Central memory CD8-positive, alpha-beta T cell (primary cell): ENCODE measurements at places on chromosomes 11 and 22.

DNA sequence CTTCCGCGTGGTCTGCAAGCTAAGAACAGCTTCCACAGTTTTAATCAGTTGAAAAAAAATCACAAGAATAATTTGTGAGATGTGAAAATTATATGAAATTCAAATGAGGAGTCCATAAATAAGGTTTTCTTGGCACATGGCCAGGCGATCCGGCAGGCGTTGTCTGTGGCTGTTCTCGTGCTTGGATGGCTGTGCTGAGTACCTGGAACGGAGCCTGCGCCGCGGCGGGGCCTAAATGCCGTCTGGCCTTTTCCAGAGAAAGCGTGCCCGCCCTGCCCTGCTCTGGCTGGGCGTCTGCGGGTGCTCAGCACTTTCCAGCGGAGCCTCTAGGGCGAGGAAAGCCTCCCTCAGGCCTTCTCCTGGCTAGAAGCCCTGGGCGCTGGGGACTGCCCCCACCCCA lies 41.8 kb downstream of the OSBPL5 start:
- peaks cover 18% of the 10 kb centered on the region for H3K36me3 ChIP-seq
- DNase-seq, result no peak
- no peak overlapping the region for H3K4me3 ChIP-seq
- no peaks in the 10 kb centered on the region for H3K4me1 ChIP-seq
- no peaks in the 10 kb centered on the region for H3K27me3 ChIP-seq

DNA sequence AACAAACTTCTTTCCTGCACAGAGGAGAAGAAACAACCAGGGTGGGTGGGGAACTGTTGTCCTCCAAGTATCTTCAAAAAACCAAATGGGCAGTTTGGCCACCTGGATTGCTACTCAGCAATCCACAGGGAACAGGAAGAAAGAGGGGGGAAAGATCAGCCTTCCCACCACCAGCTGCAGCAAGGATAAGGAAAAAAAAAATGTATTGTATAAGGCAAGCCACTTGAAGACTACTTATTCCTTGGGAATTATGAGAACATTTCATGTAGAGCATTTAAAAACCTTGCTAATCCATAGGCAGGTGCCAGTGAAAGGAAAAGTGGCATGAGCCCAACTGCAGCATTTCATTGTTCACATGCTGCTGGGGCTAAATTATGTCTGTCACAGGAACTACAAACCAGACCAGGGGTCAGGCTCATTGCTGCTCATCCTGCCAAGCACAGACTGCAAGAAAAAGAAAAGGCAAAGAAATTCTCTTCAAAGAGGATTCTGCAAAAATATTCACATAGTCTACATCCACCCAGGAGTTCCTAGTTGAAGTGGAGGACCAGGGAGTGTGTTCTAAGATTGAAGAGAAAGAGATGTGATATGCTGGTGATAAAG lies 2.2 kb downstream of the RAB30 start:
- DNase-seq, result no peak
- H3K36me3 ChIP-seq, result peaks cover 7% of the 10 kb centered on the region
- peak overlapping the region; percentile 19 for H3K27ac ChIP-seq
- no peaks in the 10 kb centered on the region for H3K27me3 ChIP-seq
- peaks cover 20% of the 10 kb centered on the region for H3K4me1 ChIP-seq

DNA sequence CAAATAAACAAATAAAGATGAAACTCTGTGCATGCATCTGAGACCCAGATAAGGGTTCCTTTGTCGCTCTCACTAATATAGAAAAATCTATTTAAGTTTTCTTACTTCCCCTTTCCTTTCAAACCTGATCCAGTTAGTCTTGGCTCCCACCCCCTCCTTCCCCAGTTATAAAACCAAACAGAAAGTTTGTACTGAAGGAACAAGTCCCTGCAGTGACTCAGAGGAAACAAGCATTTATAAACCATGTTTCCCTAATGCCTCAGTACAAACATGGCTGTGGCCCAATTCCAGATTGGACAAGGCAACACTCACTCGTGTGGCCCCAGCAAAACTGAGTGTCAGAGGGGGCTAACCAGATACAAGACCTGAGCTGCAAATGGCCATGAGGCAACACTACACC lies 65.5 kb upstream of the ARHGAP20 start:
- H3K36me3 ChIP-seq, result no peaks in the 10 kb centered on the region
- H3K27me3 ChIP-seq, result no peaks in the 10 kb centered on the region
- no peak overlapping the region for H3K4me3 ChIP-seq
- H3K27ac ChIP-seq, result no peak overlapping the region
- no peak for DNase-seq

- H3K4me1 ChIP-seq, result no peaks in the 10 kb centered on the region
- no peaks in the 10 kb centered on the region for H3K36me3 ChIP-seq
- DNase-seq, result no peak
- no peak overlapping the region for H3K4me3 ChIP-seq
These were observed 110.9 kb upstream of the B3GAT1 start for GRCh38 chr11:134522782-134523570.

GRCh38 chr22:48925450-48925849 lies 902.2 kb downstream of the BRD1 start:
- H3K36me3 ChIP-seq, result peaks cover 2% of the 10 kb centered on the region
- no peak overlapping the region for H3K27ac ChIP-seq
- no peak overlapping the region for H3K4me3 ChIP-seq
- H3K4me1 ChIP-seq, result no peaks in the 10 kb centered on the region

- peaks cover 12% of the 10 kb centered on the region for H3K4me1 ChIP-seq
- no peak for DNase-seq
- peaks cover 22% of the 10 kb centered on the region for H3K27me3 ChIP-seq
- no peak overlapping the region for H3K27ac ChIP-seq
- peaks cover 9% of the 10 kb centered on the region for H3K36me3 ChIP-seq
- H3K4me3 ChIP-seq, result no peak overlapping the region
These were observed 70.9 kb upstream of the UBASH3B start for GRCh38 chr11:122584670-122585069.

GRCh38 chr11:10310301-10310841 lies 5.5 kb downstream of the ADM start:
- no peak overlapping the region for H3K27ac ChIP-seq
- peaks cover 4% of the 10 kb centered on the region for H3K36me3 ChIP-seq
- no peak for DNase-seq
- H3K4me1 ChIP-seq, result peaks cover 31% of the 10 kb centered on the region
- H3K4me3 ChIP-seq, result no peak overlapping the region

GRCh38 chr11:29676993-29677392 lies 339.8 kb downstream of the KCNA4 start:
- H3K27me3 ChIP-seq, result no peaks in the 10 kb centered on the region
- no peaks in the 10 kb centered on the region for H3K36me3 ChIP-seq
- no peak for DNase-seq

GRCh38 chr11:61671527-61671926 lies 8.7 kb upstream of the DAGLA start:
- no peak overlapping the region for H3K27ac ChIP-seq
- no peak for DNase-seq
- no peaks in the 10 kb centered on the region for H3K36me3 ChIP-seq
- H3K27me3 ChIP-seq, result peaks cover 54% of the 10 kb centered on the region

DNA sequence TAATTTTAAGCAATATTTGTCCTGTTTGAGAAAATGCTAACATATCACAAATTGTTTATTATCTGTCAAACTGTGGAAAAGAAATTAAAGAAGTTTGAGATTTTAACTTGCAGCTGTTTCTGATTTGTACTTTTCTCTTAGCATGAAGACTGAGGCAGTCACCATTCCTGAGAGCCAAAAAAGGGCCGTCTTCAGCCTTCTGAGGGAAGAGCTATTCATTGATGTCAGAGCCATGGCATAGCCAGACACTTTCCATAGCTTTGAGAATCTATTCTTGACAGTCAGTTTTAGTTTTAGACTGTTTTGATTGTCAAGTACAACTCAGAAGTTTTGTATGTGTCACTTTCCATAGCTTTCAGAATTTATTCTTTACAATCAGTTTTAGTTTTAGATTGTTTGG lies 32.1 kb downstream of the YAP1 start:
- DNase-seq, result no peak
- no peak overlapping the region for H3K27ac ChIP-seq
- peaks cover 57% of the 10 kb centered on the region for H3K27me3 ChIP-seq
- H3K4me3 ChIP-seq, result no peak overlapping the region
- no peaks in the 10 kb centered on the region for H3K4me1 ChIP-seq

DNA sequence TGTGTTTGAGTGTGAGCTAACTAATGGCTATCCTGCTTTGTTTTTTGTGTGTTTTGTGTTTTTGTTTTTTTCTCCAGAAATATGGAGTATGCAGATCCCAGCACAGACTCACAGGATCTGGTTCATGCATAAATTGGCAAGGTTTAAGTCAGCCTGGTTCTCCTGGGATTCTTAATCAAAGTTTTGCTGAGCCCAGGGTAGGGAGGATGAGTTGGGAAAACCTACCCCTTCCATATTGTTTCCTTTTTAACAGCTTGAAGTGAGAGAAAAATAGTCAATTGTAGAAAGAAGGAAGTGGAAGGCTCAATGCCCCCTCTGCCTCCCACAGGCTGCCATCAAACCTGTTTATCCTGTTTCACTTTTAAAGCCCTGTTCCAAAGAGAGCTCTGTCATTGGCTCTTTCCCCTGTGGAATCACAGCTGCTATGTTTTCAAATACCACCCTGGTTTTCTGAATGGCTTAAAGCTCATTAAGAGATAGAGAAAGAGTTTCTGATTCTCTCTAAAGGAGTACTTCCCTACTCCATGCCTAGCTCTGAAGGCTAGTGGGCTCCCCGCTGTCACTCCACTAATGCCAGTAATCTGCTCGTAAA lies 23.4 kb upstream of the CADM1 start:
- no peaks in the 10 kb centered on the region for H3K4me1 ChIP-seq
- H3K36me3 ChIP-seq, result no peaks in the 10 kb centered on the region
- H3K27ac ChIP-seq, result no peak overlapping the region
- peaks cover 34% of the 10 kb centered on the region for H3K27me3 ChIP-seq

DNA sequence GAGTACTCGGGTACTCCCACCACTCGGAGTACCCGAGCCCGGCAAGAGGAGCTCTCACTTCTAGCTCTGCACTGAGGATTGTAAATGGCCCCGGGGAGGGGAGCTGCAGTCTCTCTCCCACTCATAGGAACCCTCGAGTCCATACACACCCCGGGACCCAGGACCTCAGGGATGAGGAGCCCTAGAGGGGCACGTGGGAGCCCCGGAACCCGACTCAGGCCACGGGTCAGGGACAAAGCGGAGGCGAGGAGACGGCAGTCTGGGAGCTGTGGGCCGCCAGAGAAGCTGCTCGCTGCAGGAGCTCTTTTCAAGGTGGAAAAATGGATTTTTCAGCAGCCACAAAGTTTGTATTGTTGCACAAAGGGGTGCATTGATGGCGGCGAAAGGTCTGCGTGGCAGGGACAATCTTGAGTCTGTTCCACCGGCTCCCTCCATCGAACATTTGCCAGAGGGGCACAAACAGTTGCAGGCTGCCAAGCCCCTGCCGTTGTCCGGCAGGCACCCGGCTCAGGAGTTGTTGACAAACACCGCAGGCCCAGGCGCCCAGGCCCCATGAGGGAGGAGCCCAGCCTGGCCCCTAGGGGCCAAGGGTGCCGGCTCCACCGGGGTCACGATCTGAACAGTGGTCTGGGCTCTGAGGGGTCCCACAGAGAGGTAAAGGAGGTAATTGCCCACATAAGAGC lies 5.7 kb upstream of the FLI1 start:
- H3K36me3 ChIP-seq, result peaks cover 17% of the 10 kb centered on the region
- peaks cover 46% of the 10 kb centered on the region for H3K4me1 ChIP-seq
- H3K4me3 ChIP-seq, result peak overlapping the region; percentile 73
- no peak overlapping the region for H3K27ac ChIP-seq
- peaks cover 51% of the 10 kb centered on the region for H3K27me3 ChIP-seq

GRCh38 chr11:73645972-73646631 lies at the start of gene PLEKHB1:
PLEKHB1 (plus strand) TSS chr11:73646581; CDS start chr11:73646609, 28 bp downstream.
- DNase-seq, result no peak
- H3K36me3 ChIP-seq, result peaks cover 2% of the 10 kb centered on the region
- peaks cover 13% of the 10 kb centered on the region for H3K4me1 ChIP-seq
- H3K27me3 ChIP-seq, result no peaks in the 10 kb centered on the region

- no peak for DNase-seq
- H3K36me3 ChIP-seq, result peaks cover 27% of the 10 kb centered on the region
- H3K4me1 ChIP-seq, result peaks cover 84% of the 10 kb centered on the region
- no peaks in the 10 kb centered on the region for H3K27me3 ChIP-seq
- H3K27ac ChIP-seq, result peak overlapping the region; percentile 85
- peak overlapping the region; percentile 46 for H3K4me3 ChIP-seq
These were observed 16.9 kb upstream of the TMA7B start for GRCh38 chr22:39943337-39943736.

DNA sequence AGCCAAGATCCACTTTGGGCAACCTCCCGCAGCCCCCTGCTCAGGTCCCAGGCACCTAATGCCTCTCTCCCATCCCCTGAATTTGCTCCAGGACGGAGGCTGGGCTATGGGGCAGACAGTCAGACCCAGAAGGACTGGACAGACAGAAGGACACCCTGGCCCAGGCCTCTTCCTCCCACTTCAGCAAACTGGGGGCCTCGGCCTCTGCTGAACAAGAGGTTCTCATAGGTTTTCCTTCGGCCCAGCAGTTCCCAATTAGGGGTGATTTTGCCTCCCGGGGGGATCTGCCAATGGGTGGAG lies 3.7 kb downstream of the SPI1 start:
- no peak overlapping the region for H3K27ac ChIP-seq
- H3K36me3 ChIP-seq, result peaks cover 2% of the 10 kb centered on the region
- H3K27me3 ChIP-seq, result no peaks in the 10 kb centered on the region
- no peak overlapping the region for H3K4me3 ChIP-seq
- peaks cover 5% of the 10 kb centered on the region for H3K4me1 ChIP-seq

DNA sequence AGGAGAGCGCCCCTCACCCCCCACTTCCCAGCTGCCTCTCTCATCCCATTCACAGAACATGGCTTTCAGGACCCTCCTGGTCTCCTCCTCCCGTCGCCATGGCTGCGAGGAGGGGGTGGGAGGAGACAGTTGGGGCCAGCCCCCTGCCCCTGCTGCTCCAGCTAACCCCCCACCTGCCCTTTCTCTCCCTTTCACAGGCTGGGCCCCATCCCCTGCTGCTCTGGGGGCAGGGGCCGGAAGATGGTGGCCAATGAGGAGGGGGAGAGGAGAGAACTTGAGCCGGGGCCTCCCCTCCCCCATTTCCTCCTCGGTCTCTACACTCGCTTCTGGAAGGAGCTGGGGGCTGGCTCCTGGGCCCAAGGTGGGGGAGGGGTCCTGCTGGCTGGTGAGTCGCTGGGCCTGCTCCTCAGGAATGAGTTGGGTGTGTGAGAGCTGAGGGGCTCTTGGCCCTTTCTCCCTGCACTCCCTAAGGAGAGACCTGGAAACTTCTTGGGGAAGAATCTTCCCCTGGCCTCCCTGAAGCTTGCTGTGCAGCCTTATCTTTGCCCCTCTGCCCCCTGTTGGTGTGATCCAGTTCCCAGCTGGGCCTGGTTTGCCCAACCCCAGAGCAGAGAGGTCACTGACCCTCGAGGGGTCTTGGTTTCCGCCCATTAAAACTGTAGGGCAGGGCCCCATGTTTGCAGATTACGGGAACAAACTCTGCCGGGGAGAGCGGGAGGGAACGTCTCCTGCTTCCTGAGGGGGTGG lies 10.2 kb downstream of the YPEL4 start:
- H3K4me1 ChIP-seq, result peaks cover 17% of the 10 kb centered on the region
- H3K27ac ChIP-seq, result no peak overlapping the region
- H3K4me3 ChIP-seq, result peak overlapping the region; percentile 86
- peaks cover 56% of the 10 kb centered on the region for H3K27me3 ChIP-seq
- DNase-seq, result no peak
- peaks cover 6% of the 10 kb centered on the region for H3K36me3 ChIP-seq

- H3K36me3 ChIP-seq, result no peaks in the 10 kb centered on the region
- no peaks in the 10 kb centered on the region for H3K27me3 ChIP-seq
- DNase-seq, result no peak
- H3K4me1 ChIP-seq, result no peaks in the 10 kb centered on the region
These were observed 9.3 kb downstream of the SELENOM start for GRCh38 chr22:31097941-31098631.

GRCh38 chr11:107563702-107564101 lies 1.8 kb downstream of the ALKBH8 start:
- no peak overlapping the region for H3K27ac ChIP-seq
- H3K36me3 ChIP-seq, result peaks cover 10% of the 10 kb centered on the region
- no peak overlapping the region for H3K4me3 ChIP-seq
- no peaks in the 10 kb centered on the region for H3K27me3 ChIP-seq

GRCh38 chr11:107397357-107397756 lies 60.3 kb downstream of the CWF19L2 start:
- H3K27me3 ChIP-seq, result no peaks in the 10 kb centered on the region
- H3K4me3 ChIP-seq, result no peak overlapping the region
- no peak overlapping the region for H3K27ac ChIP-seq
- H3K36me3 ChIP-seq, result peaks cover 10% of the 10 kb centered on the region
- H3K4me1 ChIP-seq, result peaks cover 14% of the 10 kb centered on the region
- DNase-seq, result no peak
